K562 (cell line): ENCODE measurements at places on chromosomes 13 and 19.

DNA sequence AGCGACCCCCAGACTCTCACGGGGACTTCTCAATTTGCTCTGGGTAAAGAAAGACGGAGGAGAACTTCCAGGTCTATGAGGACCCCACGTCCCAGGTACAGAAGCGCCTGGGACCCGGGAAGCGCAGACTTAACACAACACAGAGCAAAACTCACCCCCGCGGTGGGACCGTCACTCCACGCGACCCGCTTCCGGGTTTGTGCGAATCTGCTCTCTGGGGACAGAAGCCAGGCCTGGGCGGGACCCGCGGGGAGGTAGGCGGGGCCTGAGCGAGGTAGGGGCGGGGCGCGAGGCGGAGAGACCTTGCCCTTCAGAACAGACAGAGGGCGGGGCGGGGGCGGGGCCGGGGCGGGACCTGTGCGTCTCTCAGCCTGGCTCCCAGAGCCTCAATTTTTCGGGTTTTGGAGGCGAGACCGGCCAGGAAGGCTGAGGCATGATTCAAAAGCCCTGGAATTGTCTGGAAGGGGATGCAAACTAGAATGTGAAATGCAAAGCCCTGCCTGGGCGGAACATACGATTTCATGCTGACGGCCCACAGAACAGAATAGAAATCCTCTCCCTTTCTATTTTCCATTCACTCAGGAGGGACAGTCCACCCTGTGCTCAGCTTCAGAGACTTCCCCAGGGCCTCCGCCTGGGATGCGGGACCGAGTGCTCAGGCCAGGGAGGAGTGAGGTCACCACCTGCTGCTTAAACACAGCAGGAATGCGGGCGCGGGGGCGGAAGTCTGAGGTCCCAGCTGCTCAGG, 19.3 kb upstream of the ZNF888 start:
- DNase-seq: peak; percentile 88

- DNase-seq: no peak
These were observed 94.5 kb downstream of the GNG7 start for GRCh38 chr19:2607712-2608601.

GRCh38 chr13:93169980-93170379, 56.6 kb upstream of the GPC6 start:
- DNase-seq: no peak

DNA sequence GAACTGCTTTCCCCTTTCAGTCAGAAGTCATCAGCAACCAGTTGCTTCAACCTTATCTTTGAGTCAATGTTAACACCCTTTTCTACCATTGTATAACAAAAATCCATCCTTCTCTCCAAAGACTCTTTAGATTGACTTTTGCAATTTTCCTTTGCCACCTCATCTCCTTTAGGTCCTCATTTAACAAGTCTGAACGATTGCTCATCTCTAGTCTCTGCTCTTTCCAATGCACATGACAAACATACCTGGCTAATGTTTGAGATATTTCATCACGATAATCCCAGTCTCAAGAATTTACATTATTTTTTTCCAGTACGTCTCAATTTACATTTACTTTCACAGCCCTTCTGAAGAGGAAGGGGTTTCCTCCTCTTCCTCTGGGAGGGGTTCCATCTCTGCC, 127.5 kb downstream of the KLF12 start:
- no peak for DNase-seq

DNA sequence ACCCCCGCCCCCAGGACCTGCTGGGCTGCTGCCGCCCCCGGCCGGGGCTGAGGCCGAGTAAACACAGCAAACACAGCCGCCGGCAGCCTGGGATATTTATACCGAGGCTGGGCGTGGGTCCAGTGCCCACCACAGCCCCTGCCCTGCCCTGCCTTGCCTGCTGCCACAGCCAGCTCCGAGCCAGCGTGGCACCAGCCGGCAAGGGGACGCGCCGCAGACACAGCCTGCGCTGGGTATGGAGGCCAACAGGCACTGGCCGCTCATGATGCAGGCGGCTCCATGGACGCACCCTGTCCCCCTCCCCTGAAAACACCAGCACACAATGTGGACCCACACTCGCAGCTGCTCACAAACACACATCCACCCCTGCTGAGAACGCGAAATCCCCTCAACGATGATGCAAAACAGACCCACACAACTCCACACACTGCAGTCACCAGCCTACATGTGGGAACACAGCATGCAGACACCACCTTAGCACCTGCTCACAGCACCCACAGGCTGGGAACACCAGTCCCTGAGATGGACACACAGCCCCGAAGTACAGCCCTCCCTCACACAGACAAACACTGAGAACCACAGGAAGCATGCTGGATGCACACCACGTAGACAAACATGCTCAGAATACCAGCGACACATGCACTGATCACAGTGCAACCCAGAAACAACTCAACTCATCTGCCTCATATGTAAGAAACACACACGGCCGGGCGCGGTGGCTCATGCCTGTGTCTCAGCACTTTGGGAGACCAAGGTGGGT, 16.2 kb downstream of the CCDC97 start:
- no peak for DNase-seq

DNA sequence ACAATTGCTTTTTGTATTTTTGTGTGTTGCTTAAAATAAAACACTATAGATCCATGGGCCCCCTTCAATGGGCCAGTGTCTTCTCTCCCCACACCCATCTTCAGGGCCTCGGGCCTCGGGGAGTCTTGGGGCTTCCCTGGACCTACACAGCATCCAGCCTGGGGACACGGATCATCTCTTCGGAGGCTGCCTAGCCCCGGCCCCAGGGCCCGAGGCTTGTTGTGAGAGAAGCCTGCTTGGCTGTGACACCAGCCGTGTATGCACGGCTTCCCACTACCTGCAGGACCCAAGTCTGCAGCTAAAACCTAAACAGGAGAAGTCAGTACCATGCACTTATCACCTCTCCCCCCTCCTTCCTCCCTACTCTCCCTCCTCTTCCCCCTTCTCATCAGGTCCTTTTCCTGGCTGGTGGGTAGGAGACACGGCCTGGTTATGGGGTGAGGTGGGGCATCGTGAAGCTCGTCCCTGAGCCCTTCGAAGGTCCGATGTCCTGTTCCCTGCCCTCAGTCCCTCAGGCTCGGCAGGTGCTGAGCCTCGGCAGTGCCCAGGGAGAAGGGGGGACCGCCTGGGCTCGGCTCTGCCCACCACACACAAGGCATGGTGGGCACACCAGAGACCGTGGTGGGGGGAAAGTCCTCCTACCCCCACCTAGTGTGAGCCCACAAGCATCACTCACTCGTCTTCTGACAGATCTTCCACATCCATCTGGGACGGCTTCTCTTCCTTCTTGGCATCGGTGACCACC, 9.5 kb downstream of the C13orf46 start:
- DNase-seq: no peak
